ENCODE measurements at places on chromosomes 3 and 15.

GRCh38 chr3:195612075-195612800 lies 28.5 kb upstream of the APOD start:
- no peak for DNase-seq

DNA sequence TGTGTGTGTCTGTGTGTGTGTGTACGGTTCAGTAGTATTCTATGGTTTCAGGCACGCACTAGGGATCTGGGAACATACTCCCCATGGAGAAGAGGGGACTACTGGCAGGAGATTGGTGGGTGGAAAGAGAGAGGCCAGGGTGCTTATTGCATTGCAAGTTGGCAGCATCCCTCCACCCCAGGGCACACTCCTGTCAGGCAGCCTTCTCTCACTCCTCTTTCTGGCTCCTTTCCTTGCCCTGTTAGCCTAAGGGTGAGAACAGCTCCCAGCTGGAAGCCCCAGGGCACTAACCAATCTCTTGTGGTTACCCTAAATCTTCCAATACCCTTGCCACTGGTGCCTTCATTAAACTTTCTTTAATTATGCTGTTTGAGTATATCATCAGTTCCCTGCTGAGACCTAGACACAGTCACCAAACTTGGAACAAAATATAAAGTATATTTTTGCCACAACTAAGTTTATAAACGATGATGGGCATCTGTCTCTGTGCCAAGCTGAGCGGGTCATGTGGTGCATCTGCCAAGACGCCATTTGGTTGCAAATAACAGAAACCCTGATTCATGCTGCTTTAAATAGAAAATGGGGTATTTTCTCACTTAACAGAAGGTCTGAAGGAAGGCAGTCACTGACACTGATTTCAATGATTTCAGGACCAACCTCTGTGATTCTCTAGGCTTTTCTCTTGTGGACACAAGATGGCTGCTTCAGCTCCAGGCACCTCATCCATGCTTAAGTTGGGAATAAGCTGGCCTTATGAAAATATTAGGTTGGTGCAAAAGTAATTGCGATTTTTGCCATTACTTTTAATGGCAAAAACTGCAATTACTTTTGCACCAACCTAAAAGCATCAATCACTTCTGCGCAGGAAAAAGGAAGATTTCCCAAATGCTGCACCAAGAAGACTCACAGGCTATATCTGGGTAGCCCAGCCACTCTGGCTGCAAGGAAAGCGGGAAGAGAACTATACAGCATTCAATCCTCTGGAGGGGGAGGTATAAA lies 476.9 kb upstream of the PROK2 start:
- DNase-seq, result no peak

DNA sequence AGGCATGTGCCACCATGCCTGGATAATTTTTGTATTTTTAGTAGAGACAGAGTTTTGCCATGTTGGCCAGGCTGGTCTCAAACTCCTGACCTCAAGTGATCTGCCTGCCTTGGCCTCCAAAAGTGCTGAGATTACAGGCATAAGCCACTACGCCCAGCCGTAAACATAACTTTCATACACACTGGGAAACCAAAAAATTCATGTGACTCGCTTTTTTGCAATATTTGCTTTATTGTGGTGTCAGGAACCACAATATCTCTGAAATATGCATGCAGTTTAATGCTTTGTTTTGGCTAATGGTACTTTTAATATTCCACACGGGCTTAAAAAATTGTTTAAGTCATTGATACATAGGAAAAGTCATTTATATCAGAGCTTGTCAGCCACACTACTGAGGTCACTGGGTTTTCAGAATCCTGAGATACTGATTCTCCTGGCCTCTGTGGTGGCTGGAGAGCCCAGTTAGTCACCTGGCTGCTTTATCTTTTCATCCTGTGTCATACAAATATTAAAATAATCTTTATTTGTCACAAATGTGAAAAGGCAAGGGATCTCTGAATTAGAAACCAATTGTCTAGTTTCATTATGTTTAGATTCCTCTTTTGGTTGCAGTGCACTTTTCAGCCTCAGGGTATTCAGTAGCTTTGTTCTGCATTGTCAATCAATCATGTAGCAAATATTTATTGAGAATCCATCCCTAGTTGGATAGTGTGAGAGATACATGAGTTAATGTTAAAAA lies 10.0 kb downstream of the TMEM62 start:
- no peak for DNase-seq

DNA sequence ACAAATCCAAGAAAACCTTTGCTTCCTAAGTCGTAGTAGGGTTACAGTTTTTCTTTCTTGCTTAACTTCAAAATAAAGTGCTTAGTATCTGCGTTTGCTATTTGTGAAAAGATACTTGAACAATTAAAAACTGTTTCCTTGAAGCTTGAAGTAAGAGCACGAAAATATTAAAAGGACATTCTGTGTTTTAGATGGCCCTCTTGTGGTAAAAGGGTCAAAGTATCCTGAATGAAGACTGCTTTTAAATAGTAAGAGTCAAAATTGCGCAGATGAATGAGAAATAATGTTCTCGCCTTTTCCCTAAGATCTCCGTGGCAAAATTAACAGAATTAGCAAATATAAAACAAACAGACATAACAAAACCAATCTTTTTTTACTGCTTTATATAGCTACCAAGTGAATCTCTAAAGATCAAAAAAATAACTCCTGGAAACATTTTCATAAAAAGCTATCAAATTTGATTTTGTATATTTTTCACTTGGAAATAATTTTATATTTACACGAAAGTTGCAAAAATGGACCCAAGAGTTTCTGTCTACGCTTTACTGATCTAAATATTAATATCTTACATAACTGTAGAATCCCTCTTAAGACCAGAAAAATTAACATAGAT lies 175.4 kb downstream of the MBNL1 start:
- DNase-seq, result no peak

GRCh38 chr3:27792869-27793268 lies 70.7 kb upstream of the EOMES start:
- no peak for DNase-seq

- DNase-seq, result no peak
Measured at GRCh38 chr3:33746416-33747116, 28.5 kb upstream of the CLASP2 start.

DNA sequence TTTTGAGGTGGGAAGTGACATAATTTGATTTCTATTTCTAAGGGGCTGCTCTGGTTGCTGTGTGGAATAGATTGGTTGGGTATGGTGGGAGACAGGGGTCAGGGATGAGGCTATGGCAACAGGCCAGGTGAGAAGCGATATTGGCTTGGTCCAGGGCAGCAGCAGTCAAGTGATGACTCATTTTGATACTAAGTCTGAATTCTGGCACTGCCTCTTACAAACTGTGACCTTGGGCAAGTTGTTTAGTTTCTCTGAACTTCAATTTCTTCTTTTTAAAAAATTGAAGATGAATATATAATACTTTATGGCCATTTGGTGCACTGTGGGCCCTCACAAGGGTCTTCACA lies 40.4 kb upstream of the CLSTN2 start:
- DNase-seq, result no peak

DNA sequence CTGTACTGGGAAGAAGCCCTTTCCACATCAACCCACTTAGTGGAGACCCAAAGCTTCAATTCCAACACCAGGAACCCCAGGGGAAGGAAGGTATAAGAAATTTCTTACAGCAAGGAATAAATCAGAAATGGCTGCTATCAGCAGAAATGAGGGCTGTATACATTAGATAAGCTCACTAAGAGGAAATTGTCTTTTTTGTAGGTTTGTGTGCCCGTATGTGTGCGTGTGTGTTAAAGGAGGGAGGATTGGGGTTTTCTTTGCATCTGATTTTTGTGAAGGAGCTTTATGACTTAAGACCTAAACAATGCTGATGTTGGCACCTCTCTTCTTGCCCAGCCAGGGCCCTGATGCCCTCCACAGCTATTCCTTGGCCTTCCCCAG lies 18.6 kb downstream of the ARRDC4 start:
- DNase-seq, result no peak

DNA sequence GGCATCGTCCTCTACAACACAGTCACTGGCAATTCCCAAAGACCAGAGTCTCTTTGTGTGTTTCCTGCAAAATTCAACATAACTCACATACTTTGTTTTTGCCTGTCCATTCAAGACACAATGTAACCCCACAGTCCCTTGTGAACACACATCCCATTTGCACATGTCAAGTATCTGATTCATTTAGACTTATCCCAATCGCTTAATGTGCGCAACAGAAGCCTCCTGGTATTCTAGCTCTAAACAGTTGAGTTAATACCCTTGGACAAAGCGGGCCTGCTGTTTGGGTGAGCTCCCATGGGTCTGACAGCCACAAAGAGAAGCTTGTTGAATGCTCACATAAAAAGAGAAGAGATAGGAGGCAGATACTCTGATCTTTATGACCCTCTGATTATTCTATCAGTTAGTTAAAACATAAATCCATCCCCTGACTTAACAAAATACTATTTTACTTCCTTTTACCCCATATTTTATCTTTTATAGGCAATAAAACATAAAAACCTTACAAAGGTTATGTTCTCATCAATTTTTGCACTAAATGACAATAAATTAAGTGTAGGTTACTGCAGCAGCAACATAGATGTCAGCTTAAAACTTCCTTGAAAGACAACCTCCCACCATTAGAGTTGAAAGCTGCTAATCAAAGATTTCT lies 79.4 kb downstream of the ANXA2 start:
- no peak for DNase-seq

DNA sequence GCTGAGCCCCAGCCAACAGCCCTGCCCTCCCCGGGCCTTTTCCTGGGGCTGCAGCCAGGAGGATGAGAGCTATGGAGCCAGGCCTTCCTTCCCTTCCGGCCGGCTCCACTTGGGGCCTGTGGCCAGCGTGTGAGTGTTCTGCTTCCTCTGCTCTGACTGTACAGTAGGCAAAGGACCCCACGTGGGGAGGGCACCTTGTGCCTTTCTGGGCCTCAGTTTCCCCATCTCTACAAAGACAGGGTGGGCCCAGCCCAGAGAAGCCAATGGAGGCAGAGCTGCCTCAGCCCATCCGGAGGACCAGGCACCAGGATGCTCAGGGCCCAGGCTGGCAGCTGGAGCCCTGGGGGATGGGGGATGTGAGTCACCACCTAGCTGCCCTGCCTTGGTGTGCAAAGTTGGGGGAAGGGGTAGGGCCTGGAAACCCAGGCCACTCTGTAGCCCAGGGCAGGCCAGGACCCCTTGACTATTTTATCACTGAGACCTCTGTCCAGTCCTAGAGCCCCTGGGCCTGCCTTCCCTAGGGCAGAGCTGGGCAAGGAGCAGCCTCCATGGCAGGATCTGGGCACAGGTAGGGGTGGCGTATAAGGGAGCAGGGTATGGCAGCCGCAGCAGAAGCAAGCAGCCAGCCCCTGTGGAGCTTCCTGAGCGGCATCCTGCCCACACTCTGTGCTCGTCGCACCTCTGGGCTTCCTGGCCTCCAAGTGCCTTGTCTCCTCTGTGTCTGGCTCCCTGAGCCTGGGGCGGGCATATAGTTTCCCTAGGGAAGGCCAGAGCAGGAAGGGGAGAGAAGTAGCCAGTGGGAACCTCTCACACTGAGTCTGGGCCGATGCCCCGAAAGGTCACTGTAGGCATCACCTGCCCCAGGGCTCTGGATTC lies 1.8 kb downstream of the PSTPIP1 start:
- DNase-seq, result peak; percentile 54

DNA sequence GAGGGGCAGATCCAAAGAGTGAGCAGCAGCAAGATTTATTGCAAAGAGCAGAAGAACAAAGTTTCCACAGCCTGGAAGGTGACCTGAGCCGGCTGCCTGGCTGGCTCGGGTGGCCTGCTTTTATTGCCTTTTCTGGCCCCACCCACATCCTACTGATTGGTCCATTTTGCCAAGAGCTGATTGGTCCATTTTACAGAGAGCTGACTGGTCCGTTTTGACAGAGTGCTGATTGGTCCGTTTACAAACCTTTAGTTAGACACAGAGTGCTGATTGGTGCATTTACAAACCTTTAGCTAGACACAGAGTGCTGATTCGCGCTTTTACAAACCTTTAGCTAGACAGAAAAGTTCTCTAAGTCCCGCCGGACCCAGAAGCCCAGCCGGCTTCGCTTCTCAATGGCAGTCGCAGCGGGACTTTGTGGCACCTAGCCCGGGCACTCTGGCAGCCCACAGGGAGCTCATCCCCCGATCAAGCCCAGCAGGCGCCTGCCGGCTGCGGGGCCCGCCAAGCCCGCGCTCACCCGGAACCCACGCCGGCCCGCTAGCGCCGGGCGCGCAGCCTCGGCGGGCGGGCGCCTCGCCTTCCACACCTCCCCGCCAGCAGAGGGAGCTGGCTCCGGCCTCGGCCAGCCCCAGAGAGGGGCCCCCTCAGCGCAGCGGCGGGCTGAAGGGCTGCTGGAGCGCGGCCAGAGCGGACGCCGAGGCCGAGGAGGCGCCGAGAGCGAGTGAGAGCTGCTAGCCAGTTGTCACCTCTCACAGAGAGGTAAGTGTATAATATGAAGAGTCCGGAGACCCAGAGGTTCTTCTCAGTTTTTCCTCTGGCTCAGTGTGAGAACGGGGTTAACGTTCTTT lies 339.2 kb downstream of the CHL1 start:
- DNase-seq, result no peak

DNA sequence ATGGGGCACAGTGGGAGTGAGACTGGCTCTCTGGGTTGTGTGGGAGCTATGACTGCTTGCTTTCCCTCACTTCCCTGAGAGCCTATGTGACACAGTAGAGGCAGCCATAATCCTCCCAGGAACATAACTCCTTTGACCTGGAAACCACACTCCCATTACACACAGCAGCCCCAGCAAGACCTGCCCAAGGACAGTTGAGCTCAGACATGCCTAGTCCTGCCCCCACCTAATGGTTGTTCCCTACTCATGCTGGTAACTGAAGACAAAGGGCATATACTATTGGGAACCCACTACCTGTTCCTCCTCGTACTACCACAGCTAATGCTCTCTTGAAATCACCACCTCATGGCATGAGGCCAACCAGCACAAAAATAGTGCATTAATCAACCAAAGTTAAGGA lies 550.4 kb upstream of the ARPP21 start:
- no peak for DNase-seq

GRCh38 chr3:158127250-158128219 lies 17.6 kb downstream of the RSRC1 start:
- no peak for DNase-seq

Data from stimulated activated naive CD4-positive, alpha-beta T cell treated with Interleukin-2 at 50 U/mL for 16 hours (primary cell).